ENCODE measurements at places on chromosomes 6 and 20. TPM values are rescaled to one million over a fixed set of nuclear protein-coding genes. Genes with fewer than 3 reads are reported as not detected.

FERMT1 gene
- total RNA-seq: 4.9 TPM

OR2H1 gene
- not detected for total RNA-seq

PNLDC1 gene
- 2.0 TPM for total RNA-seq

PRDM1 gene
- total RNA-seq: 1.2 TPM

RBPJL gene
- total RNA-seq: not detected

NOTCH4 gene
- 0.77 TPM for total RNA-seq

FAM135A gene
- total RNA-seq: 4.9 TPM

TRIM26 gene
- total RNA-seq: 26.4 TPM

ADGRG6 gene
- total RNA-seq: 0.32 TPM

TAF8 gene
- total RNA-seq: 11.3 TPM

B4GALT5 gene
- total RNA-seq: 15.0 TPM

PRPH2 gene
- 5.2 TPM for total RNA-seq

CTAGE9 gene
- not detected for total RNA-seq

SLC17A3 gene
- total RNA-seq: not detected

PIM1 gene
- 6.0 TPM for total RNA-seq

RAET1E gene
- total RNA-seq: 1.4 TPM

TRERF1 gene
- 4.7 TPM for total RNA-seq

KIF25 gene
- total RNA-seq: not detected

FAM110A gene
- 1.9 TPM for total RNA-seq

EBF4 gene
- 0.16 TPM for total RNA-seq

ARMC2 gene
- 2.7 TPM for total RNA-seq

AVP gene
- total RNA-seq: not detected

ZNF334 gene
- 7.0 TPM for total RNA-seq

IMPG1 gene
- not detected for total RNA-seq

PRSS16 gene
- total RNA-seq: not detected

HLA-DQA1 gene
- total RNA-seq: 0.16 TPM

LTB gene
- not detected for total RNA-seq

OTOR gene
- not detected for total RNA-seq

CALHM6 gene
- total RNA-seq: not detected

SMPD2 gene
- 8.6 TPM for total RNA-seq

GRM1 gene
- total RNA-seq: 0.17 TPM

AURKA gene
- 8.2 TPM for total RNA-seq

TNFRSF6B gene
- 0.52 TPM for total RNA-seq

ABHD16B gene
- not detected for total RNA-seq

KCNK15 gene
- 0.47 TPM for total RNA-seq

GTSF1L gene
- total RNA-seq: not detected

SYTL3 gene
- 9.5 TPM for total RNA-seq

FGD2 gene
- not detected for total RNA-seq

TDP2 gene
- 36.6 TPM for total RNA-seq

AGPAT4 gene
- 10.2 TPM for total RNA-seq

L3MBTL3 gene
- 12.3 TPM for total RNA-seq

NR2E1 gene
- not detected for total RNA-seq

DUSP15 gene
- 0.26 TPM for total RNA-seq

GSTA2 gene
- total RNA-seq: not detected

NKX2-4 gene
- total RNA-seq: not detected

TRIM40 gene
- not detected for total RNA-seq

ME1 gene
- total RNA-seq: 9.1 TPM

MOXD1 gene
- 71.6 TPM for total RNA-seq

ISM1 gene
- total RNA-seq: under 0.01 TPM

MRAP2 gene
- total RNA-seq: 0.47 TPM

CFB gene
- 56.8 TPM for total RNA-seq

HSPA1B gene
- 280 TPM for total RNA-seq

DEFB132 gene
- not detected for total RNA-seq
